ENCODE measurements at places on chromosomes 7 and 10.

- no peak for DNase-seq
Measured at GRCh38 chr7:44631458-44632115, 25.2 kb downstream of the OGDH start.

DNA sequence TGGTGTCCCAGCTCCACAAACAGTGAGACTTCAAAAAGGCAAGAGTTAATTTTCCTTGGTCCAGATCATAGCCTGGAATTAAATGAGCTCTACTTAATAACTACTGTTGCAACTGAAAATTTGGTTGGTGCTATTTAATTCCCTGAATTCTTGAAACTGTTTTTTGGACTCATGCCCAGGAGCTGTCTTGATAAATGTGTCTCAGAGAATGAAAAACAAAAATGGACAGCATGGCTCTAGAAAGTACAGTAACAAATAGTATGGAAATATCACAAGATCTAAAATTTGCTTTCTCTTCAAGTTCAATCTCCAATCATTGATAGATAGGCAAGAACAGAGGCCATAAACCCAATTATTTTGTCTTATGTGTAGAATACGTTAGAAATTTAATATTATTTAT, 42.5 kb downstream of the CCDC71L start:
- DNase-seq: no peak

GRCh38 chr10:97596101-97597082, 6.9 kb downstream of the C10orf62 start:
- no peak for DNase-seq

DNA sequence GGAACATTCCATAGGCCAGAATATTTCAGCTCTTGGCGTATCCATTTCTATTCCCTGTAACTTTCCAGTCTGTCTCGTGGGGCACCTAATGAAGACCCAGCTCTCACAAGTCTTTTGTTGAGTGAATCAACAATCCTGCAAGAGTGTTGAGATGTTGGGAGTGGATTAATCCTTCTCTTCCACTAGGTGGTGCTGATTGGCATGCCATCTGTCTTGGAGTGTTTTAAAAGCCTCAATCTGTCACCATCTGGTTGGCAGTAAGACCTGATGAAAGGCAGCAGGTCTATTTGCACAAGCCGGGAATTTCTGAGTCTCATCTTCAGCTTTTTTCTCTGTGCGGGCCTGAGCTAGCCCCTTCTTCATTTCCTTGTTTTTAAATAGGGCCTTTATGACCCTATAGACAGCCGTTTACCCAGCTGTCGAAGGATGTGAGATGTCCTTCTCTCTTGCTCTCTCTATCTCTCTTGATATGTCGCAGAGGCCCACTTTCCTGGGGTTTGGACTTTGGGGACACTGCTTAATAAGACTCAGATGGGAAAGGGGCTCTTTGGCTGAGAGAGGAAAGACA, 180.5 kb downstream of the ZNF365 start:
- peak; percentile 14 for DNase-seq

DNA sequence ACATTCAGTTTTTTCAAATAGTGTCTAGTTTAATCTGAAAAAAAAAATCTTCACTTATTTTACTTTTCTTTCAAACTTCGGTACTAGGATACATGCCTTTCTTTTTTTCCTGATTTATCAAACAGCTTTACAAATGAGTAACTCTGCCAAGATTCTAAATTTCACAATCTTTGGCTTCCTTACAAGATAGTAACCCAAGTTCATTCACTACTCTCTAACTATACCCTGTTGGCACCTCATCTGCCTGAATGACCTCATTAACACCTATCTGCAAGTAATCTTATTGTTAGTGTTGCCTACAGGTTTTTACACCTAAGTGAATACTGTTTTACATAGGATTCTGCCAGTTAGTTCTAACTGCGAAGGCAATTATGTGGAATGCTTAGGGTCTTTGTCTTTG, 159.8 kb downstream of the FOXP2 start:
- DNase-seq: no peak

DNA sequence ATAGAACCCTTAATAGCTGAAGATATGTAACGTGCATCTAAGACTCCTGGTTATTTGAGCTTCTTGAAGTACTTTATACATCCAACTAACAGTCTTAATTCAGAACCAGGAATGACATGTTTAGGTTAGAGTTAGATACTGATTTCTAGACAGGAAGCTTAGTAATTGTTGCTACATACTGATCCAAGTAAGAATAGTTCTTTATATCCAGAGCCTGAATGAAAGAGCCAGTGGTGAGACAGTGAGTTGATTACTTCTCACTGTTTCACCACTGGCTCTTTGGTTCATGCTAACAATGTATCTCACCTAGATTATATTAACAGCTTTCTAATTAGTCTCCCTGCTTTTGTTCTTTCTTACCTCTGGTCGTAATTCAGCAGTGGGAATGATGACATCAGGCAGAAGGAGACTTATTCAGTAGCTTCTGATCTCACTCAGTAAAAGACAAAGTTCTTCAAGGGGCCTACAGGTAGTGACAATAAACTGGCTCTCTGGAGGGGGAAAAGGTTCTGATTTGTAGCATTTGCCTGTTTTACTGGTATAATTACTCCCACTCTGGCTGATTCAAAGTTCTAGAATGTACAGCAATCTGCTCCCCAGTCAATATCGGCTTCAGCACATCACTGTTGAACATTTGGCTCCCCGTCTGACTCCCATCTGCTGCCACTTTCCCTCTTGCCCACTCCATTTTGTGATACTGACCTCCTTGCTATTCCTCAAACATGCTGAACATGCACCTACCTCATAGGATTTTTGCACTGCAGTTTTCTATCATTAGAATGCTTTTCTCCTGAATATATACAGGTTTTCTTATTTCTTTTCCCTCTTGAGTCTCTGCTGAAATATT, 29.1 kb downstream of the MCU start:
- DNase-seq: no peak

DNA sequence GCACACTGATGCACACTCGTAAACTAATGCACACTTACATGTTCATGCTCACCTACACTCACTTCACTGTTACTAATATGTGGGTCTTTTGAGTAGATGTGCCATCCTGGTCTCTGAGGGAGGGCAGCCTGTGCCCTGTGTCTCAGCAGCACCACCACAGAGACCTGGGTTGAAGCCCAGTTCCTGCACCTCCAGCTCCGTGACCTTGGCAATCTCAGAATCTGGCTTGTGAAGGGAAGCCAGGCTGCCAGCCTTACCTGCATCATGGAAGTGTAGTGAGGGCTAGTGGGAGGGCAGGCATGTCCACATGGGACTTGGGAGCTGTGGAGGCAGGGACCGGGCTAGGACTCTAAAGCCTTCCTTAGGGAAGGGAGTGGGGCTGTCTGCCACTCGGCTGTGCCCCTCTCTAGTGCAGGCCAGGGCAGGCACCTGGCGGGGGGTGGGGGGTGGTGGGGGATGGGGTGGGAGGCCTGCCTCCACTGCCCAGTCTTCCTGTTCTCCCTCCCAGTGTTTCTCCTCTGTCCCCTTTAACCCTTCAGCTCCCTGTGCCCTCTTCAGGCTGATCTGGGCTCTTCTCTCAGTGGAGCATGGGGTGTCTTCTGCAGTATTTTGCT, 8.1 kb downstream of the ADCY1 start:
- DNase-seq: no peak

GRCh38 chr7:130224210-130224609, 16.6 kb downstream of the SSMEM1 start:
- DNase-seq: no peak

DNA sequence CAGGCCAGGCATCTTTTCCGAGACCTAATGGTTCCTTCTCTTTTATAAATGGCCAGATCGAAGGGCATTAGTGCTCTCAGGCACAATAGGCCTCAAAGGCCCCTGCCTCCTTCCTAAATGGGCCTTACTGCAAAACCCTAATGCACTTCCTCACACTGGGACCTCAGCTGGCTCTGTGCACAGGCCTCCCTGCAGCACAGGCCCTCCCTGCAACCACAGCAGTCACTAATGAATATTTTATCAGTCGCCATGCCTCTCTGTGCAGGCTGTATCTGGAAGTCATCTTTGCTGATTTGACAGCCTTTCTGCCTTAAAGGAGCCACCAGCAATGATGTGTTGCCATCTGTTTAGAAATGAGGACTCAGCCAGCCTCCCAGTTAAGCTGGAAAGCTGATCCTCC, 54.9 kb upstream of the SDK1 start:
- DNase-seq: no peak

DNA sequence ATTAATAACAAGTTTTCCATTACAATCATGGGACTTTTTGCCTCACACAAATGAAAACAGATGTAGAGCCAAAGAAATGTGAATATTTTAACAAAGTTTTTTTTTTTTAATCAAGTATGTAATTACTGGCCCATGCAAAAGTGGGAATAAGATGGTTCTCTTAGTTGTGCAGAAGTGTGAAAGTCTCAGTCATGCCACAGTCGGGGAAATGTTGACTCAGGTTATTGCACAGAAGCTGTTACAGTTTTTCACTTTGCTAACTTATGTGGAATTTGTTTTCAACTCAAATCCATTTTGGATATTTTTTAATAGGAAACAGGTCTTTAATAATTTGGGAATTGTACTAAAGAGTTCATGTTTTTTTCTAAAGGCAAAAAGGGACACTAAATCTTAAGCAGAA, 44.0 kb upstream of the CAV2 start:
- no peak for DNase-seq

- no peak for DNase-seq
Measured at GRCh38 chr7:44736896-44737295, 11.8 kb upstream of the ZMIZ2 start.

DNA sequence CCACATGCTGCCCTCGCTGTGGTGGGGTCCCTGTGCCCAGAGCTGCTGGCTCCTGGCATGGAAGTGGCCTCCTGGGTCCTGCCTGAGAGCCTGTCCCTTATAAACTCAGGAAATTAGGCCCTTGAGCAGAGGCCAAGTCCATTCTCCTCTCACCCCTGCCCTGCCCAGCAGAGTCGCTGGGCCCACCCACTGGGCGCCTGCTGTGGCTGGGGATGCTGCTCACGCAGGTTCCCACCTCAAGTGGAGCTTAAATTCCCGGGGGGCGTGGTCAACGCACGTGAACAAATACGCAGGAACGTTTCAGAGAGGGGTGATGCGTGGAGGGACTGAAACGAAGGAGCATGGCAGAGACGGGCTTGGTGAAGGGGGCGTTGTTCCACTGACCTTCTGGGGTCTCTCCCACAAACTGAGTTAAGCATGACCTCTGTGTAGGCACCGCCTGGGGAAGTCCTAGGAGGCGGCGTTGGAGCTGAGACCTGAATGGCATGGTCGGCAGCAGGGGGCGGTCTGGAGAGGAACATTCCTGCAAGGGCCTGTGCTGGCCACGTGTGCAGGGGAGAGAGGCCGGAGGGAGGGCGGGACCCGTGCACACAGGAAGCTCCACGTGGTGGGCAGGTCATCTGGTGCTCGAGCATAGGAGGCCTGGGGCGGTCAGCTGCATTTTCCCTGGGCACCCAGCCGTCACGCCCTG, 27.9 kb downstream of the FAM20C start:
- DNase-seq: no peak

DNA sequence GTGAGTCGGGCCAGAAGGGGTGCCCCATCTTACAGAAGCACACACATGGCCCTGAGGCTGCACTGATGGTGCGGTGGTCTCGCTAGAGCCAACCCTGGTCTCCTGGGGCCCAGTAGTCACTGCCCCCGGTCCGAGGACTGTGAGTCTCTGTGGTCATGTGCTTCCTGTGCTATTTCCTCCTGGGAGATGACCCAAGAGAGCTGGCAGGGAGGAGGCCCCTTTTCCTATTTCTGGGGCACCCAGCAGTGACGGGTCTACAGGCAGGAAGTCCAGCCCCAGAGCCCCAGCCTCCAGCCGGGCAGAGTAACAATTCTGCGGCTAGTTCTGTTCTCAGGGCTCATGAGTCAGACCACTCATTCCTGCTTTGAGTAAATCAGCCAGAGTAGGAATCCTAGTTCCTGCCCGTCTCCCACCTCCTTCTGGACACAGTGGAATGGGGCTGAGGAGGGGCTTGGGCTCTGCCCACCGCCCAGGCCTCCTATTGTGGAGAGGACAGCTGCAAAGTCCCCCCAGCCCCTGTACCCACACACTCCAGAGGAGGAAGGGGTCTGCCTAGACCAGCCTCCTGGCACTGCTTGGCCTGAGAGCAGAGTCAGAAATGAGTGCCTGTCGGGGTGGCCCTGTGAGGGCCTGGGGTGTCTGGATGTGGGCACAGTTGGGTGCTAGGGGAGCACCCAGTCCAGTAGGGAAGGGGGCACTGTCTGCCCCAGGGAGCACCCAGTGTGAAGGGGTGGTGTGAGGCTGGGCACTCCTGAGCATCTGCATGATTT, 80.5 kb upstream of the PPIF start:
- no peak for DNase-seq

- no peak for DNase-seq
Measured at GRCh38 chr7:148304083-148304335, 286.6 kb upstream of the C7orf33 start.

GRCh38 chr7:71470326-71470725, 338.4 kb downstream of the GALNT17 start:
- no peak for DNase-seq

DNA sequence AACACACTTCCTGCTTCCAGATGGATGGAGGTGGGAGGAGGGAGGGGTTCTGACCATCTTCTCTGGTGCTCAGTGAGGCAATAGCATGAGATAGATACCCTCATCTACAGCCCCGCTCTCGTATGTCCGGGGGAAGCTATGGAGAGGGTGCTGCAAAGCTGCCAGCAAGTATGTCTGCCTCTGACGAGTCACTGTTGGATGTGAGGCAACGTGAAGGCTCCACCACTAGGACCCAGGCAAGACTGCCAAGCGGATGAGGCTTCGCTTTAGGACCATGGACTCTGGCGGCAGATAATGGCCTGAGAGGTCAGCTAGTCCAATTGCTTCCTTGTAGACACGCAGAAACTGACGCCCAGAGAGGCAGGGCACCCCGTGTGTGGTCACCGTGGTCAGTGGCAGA, 601.6 kb downstream of the PTPRN2 start:
- DNase-seq: no peak

- DNase-seq: no peak
Measured at GRCh38 chr7:121945066-121945465, 72.1 kb downstream of the PTPRZ1 start.

GRCh38 chr7:112145206-112145605, 61.0 kb downstream of the DOCK4 start:
- no peak for DNase-seq

DNA sequence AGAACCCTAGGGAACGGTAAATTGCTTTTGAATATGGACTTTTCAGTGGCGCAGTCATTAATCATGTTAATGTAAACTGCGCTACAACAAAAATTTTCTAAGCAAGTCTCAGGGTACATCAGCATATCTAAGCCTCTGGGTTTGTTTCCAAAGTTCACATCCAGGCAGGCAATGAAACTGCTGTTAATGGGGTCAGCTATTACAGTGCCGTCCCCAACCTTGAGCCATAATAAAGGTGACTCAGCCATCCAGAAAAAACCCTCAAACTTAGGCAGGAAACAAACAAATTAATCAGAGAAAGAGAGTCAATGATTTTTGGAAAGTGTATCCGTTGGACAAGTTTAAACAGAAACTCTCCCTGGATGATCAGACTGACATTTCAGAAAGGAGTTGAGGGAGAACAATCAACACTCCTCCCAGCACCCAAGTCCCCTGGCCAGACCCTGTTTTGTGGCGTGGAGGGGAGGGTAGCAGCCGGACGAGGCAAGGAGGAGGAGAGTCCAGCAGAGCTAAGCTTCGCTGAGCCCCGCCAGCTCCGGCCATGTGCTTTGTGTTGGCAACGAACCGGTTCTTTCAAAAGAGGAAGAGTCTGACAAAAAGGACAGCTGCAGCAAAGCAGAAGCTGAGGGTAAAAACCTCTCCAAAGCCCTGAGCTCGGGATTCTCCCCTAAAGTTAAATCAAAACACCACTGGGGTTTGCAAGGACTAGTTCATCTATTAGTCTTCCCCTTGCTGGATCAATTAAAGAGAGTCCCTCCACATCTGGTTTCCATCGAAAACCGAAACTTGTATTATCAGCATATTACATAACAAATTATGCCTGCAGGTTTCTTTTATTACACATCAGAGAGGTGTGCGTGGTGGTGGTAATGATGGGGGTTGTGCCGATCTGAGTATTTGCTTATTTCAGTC, 3.6 kb downstream of the FAM53B start:
- DNase-seq: peak; percentile 46

All from neuronal stem cell (in vitro differentiated cells).